Naive B cell (primary cell): ENCODE measurements at places on chromosomes 6 and 20. TPM values are rescaled to one million over a fixed set of nuclear protein-coding genes. Genes with fewer than 3 reads are reported as not detected.

The TRIM15 gene
- polyA plus RNA-seq = not detected

The SCRT2 gene
- polyA plus RNA-seq = not detected

The SLC22A23 gene
- 0.55 TPM for polyA plus RNA-seq

- DNase-seq = no peak
These were observed 163.3 kb downstream of the CD83 start for GRCh38 chr6:14280766-14281293.

GRCh38 chr6:3798055-3798919 is 46.8 kb upstream of the PXDC1 start:
- no peak for DNase-seq
